ENCODE measurements at places on chromosomes 13 and 19.

DNA sequence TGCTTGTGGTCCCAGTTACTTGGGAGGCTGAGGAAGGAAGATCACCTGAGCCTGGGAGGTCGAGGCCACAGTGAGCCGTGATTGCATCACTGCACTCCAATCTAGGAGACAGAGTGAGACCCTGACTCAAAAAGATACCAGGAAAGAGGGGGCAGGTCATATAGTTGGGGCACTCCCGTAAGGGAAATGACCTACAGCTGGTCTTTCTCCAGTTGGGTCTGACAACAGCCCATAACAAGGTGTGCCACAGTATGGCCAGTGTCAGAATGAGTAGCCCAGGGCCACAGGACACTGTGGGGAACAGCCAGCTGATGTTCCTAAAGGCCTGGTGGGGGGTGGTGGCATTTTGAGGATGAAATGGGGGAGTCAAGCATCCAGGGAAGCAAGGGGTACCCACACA lies 10.8 kb downstream of the DNMT1 start:
- DNase-seq, result no peak

GRCh38 chr19:45906221-45906620 lies 3.8 kb upstream of the MYPOP start:
- no peak for DNase-seq

DNA sequence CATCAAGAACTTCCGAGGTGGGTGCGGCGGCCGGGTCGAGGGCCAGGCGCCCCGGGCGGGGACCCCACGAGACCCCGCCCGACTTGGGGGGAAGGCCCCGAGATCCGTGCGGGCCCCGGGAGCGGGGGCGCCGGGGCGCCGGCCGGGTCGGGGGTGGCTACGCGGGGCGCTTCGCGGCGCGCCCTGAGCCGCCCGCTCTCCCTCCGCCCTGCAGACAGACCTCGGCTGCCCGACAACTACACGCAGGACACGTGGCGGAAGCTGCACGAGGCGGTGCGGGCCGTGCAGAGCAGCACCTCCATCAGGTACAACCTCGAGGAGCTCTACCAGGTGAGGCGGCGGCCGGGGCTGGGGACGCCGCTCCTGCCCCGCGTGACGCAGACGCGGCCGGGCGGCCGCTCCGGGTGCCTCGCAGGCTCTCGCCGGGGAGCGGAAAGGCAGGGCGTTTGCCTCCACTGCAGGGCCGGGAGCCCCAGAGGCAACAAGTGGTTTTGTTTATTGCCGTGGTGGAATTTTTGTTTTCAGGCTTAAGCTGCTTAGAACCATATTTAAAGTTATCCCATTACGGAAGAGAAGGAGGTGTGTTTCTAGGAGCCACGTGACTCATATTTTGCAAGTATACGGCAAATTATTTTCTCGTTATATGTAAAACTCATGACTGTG lies 477 bp downstream of the CUL4A start:
- DNase-seq, result peak; percentile 80

- peak; percentile 41 for DNase-seq
Observed at GRCh38 chr13:113663934-113664333, 3.1 kb upstream of the GRK1 start.

GRCh38 chr19:38318660-38319059 lies 985 bp upstream of the KCNK6 start:
- peak; percentile 82 for DNase-seq

GRCh38 chr13:24269821-24270220 lies 39.6 kb upstream of the C1QTNF9 start:
- DNase-seq, result peak; percentile 33

- DNase-seq, result no peak
Observed at GRCh38 chr13:31172535-31172934, 10.8 kb upstream of the HSPH1 start.

DNA sequence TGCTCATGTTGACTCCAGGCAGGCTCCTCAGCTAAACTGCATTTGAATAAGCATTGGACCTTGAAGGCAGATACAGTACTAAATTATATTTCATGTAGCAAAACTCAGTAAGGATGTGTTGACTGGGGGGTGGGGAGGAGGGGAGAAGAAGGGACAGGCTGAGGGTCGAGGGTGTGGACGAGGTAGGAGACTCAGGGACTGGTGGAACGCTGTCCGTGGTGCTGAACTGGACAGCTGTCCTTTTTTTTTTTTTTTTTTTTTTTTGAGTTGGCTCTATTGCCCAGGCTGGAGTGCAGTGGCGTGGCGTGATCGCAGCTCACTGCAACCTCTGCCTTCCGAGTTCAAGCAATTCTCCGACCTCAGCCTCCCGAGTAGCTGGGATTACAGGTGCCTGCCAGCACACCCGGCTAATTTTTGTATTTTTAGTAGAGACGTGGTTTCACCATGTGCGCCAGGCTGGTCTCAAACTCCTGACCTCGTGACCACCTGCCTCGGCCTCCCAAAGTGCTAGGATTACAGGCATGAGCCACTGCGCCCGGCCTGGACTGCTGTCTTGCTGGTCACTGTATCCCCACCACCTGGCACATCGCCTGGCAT lies 33.2 kb upstream of the CASP14 start:
- no peak for DNase-seq

DNA sequence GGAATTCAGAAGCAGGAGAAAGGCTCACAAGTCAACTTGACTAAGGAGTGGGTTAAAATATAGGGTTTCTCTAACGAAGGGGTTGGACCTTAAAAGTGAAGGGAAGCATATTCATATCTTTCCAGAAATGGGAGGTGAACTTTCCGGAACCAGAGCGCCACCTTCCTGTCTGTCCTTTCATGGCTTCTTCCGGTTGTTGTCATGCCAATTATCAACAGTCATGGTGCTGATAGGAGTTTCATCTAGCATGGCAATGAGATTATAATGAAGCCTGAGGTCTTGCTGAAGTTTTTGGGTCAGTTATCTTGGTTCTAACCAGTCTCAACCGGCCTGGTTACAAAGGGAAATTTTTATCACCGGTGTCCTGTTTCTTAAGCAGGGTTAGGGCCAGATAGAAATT lies 162.9 kb upstream of the NBEA start:
- DNase-seq, result no peak

- peak; percentile 16 for DNase-seq
Observed at GRCh38 chr19:32800754-32801153, 68.8 kb downstream of the SLC7A9 start.
